Aorta (tissue), 5 donors: ENCODE measurements at places on chromosomes 5 and 9. TPM values are rescaled to one million over a fixed set of nuclear protein-coding genes. Genes with fewer than 3 reads are reported as not detected.

DNA sequence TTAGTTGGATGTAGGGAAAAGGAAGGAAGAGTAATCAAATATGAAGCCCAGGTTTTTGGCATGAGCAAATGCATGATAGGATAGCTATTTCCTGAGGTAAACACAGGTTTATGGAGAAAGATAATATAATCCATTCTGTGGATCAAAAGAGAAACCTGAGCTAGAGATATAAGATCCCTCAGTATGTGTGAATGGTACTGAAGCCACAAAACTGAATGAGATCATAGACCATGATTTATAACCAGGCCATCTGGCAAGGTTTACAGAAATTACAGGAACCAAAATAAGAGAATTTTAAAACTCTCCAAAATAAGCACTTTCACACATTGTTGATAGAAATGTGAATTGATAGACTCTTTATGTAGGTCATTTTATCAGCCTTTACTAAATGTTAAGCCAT is 28.7 kb upstream of the ECM2 start:
- DNase-seq, result no peak

ELL2 gene
- 207 TPM for total RNA-seq

GRCh38 chr9:98883276-98883675 is 60.4 kb upstream of the COL15A1 start:
- no peak for DNase-seq

DNA sequence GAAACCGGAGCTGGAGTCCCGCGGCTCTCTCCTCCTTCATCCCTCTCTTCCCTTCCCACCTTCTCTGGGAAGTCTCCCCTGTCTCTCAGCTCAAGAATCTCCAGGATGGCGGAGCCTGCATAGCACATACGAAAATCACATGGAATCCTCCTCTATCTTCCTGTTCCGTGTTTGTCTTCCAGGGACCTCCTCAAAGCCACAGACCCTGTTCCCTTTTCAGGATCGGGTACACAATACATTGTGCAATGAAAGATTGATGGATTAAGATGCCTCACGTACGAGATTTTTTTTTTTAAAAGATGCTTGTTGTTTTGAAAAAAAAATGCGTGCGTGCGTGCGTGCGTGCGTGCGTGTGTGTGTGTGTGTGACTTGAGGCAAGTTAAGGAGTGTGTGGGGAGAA is 46.6 kb upstream of the OLFM1 start:
- peak; percentile 15 for DNase-seq

- DNase-seq, result peak; percentile 38
These were observed 148.3 kb downstream of the GAPVD1 start for GRCh38 chr9:125409637-125410521.

GRCh38 chr5:133995883-133996563 is 8.8 kb downstream of the VDAC1 start:
- DNase-seq, result no peak

- DNase-seq, result no peak
These were observed 1.3 kb downstream of the SH3GL2 start for GRCh38 chr9:17580119-17580518.

DNA sequence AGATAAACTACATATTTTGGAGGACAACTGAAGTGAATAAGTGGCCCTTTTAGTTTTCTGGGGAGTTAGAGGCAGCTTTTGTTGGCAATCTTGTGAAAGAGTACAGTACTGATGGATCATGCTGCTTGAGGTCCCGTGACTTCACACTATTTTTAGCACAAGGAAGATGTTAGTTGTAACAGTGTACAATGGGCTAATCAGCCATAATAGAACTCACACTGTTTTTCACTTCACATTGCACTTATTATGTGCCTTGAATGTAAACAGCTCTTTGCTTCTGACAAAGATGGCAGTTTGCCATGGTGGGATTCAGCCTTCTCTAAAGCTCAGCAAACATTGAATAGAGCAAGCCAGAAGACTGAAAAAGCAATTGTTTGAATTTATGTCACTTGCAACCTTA is 176.7 kb upstream of the ZNF608 start:
- DNase-seq, result no peak

GRCh38 chr9:123416176-123416575 is 60.2 kb downstream of the CRB2 start:
- peak; percentile 38 for DNase-seq

ALDH1A1 gene
- 107 TPM for total RNA-seq

TPD52L3 gene
- not detected for total RNA-seq

DNA sequence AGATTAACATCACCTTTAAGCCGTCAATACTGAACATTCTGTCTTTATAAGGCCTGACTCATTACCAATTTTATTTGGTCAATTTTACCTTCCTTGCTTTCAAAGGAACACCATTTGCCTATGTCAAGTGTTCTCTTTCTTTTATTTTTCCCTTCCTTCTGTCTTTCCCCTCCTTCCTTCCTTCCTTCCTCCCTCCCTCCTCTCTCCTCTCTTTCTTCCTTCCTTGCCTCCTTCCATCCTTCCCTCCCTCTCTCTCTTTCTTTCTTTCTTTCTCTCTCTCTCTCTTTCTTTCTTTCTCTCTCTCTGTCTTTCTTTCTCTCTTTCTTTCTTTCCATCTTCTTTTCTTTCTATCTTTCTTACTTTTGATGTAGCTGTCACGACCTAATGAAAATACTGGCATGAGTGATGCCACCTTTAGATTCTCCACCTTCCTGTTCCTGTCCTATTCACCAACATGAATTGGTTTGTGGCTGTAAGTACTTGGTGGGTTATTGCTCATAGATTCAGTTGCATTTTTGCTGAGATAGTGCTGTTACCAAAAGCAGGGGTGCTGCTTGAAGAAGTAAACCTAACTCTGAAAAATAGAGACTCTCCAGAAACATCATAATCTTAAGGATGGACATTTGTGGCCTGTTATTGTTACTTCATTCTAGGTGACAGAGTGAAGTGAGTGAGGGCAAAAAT is 33.8 kb downstream of the DOCK8 start:
- no peak for DNase-seq
